Fibroblast of skin of right quadriceps (primary cell): ENCODE measurements at places on chromosomes 11 and 22.

DNA sequence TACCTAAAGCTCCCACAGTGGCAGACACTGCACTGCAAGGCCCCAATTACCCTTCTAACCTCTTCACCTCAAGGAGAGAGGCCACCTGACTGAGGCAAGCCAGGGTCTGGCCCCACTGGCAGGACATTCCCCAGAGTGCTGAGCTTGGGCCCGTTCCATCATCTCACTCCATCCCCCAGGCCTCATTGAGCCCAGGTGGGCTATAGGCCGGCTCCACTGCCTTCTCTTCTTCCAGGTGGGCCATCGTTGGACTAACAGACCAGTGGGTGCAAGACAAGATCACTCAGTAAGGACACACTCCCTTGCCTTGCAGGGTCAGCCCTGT is 19.1 kb downstream of the CDC45 start:
- DNase-seq, result no peak

DNA sequence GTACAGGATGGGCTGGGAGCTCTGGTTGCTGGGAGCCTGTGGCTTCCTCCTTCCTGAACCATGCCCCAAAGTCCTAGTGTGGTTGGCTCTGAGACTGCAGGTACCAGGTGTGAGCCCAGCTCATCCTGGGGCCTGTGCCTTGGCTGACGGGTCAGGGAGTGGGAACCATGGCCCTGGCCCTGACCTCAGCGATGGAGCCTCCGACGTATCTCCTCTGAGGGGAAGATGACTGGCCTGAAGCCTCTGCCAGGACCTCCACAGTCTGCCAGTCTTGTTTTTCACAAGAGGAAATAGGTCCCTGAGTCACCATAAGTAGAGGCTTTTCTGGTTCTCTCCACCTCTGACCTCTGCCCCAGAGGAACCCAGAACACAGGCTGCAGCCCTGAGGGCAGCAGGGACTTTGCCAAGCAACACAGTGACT is 3.4 kb downstream of the RCE1 start:
- DNase-seq, result no peak

- no peak for DNase-seq
Observed at GRCh38 chr22:21591695-21592094, 24.2 kb downstream of the UBE2L3 start.

DNA sequence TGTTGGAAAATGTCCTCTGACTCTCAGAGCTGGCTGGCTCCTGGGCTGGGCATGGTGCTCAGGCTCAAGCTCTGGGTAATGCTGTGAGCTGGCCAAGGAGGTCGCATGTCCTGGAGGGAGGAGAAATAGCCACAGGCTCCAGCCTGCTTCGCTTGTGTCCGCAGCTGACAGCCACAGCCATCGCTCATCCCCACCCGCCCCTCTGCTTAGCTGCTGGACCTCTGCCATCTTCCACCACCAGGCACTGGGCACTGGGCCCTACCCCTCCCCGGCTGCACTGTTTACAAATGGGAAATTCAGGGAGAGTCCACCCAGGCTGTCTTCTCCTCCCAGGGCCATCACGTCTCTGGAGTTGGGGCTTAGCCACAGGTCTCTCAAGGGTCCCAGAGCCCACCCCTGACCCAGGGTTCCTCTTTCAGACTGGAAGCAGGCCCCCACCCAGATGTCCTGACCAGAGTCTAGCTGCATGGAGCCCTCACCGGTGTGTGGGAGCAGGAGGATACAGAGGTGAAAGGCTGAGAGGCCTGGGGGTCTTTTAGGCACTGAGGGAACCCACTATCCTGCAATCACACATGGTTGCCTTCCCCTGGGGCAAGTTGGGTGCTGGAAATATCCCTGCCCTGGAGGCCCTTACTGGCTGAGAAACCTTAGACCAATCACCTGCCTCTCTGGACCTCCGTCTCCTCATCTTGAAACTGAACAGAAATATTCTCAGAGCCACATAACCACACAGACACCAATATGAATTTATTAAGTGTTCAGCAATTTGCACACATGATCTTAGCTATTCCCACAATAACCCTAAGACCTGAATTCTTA is 62.7 kb downstream of the CD82 start:
- peak; percentile 7 for DNase-seq

DNA sequence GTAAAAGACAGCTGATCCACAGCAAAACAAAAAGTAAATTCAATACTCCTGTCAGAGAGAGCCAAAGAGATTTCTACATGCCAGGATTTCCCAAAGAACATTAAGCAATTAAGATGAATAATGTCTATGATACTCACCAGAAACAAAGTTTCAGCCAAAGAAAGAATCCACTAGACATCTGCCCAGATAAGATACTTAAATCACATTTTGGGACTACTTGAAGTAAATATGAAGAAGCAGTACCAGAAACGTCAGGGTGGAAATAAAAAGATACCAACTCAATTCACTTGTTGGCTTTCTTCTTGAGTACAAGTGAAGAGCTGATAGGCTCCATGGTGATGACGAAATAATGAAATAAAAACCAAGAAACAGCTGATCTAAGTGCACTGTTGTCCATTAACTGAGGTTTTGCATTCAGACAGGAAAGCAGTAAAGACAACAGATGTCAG is 31.6 kb upstream of the ARHGAP32 start:
- peak; percentile 42 for DNase-seq

DNA sequence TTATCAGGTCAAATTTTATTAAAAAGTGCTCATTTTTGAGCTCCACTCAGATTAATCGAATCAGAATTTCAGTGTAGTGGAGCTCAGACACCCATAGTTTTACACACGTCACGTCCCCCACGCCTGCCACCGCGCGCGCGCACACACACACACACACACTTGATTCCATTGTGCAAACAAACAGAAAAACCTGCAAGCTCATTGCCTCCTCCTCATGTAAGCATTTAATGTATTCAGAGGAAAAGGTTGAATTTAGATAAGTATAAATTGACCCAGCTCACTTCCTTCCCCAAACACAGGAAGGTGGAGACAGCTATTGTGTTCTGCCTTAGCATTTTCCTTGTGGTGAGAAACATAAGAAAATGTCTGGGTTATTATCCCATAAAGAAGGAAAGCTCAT is 336.7 kb downstream of the LUZP2 start:
- DNase-seq, result no peak

- no peak for DNase-seq
Observed at GRCh38 chr11:117589063-117589462, 208.0 kb downstream of the DSCAML1 start.

GRCh38 chr11:83571302-83571701 is 285.1 kb upstream of the CCDC90B start:
- peak; percentile 61 for DNase-seq

GRCh38 chr22:19478045-19478900 is 720 bp downstream of the UFD1 start:
- no peak for DNase-seq

- DNase-seq, result peak; percentile 85
Observed at GRCh38 chr11:117316197-117316961, at the start of gene BACE1. TSS of gene BACE1 (minus strand) at chr11:117316256. CDS start at chr11:117315795, 461 bp downstream.

DNA sequence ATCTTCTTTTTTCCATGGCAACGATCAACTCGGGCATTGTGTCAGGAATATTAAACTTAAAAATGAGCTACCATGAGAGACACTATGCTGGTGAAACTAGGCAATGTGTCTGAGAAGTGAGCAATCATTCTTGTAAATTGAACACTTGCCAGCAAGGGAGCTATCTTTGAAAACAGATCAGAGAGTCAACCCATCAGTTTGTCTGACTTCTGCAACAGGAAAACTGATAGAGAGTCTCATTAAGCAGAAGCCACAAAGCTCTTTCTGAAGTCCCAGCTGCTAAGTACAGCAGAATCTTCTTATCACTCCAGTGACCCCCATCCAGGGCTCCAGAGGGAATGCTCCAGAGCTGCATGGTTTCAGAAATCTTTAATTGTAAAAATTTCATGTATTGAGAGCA is 114.7 kb downstream of the MSANTD4 start:
- no peak for DNase-seq

- no peak for DNase-seq
Observed at GRCh38 chr22:48835364-48835763, 992.3 kb downstream of the BRD1 start.

DNA sequence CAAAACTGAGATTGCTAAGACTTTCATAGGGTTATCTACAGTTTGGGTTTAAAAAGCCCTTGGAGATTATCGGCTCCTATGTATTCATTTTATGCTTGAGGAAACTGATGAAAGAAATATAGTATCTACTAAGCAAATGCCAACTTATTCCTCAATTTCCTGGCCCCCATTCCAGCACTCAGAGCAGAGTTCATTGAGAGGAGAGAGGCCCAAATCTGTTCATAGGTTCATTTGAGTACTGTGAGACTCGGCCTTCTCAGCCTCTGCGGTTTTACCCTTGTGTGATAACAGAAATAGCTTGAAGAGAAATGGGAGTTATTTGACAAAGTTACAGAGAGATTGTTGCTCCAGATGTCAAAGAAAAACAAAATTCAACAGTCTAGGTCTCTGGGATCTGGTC is 226.7 kb upstream of the ARHGAP42 start:
- no peak for DNase-seq

DNA sequence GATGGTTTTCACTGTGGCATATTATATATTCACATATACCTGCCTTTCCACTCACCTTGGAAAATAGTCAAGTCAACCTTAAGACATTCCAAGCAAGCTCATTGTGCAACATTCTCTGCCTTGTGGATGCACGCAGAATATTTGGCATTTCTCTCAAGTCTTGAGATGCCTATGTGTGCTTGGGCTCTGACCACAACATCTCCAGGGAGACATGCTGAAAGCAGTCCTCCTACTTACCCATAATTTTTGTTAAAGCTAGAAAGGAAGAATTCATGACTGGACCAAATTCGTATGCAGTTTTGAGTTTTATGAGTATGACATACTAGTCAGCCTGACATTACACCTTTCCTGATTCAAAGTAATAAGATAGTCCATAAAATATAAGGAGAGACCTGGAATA is 684.0 kb downstream of the OPCML start:
- peak; percentile 84 for DNase-seq

DNA sequence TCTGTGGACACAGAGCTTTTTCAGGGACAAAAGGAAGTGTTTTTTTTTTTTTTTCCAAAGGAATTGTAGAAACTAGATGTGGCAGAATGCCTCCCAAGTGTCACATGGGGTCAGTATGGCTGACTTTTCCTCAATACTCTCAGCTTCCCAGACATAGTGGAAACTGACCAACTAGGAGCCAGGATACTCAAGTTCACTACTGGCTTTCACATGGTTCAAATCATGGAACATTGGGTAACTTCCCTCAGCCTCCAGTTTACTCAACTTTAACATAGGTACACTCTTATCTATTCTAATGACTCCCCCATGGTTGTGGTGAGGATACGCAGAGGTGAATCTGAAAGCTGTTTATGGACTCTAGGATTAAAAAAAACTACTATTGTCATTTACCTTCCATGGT is 1.4 kb downstream of the SLC5A1 start:
- no peak for DNase-seq

GRCh38 chr11:45341372-45341771 is 55.2 kb upstream of the SYT13 start:
- DNase-seq, result no peak

DNA sequence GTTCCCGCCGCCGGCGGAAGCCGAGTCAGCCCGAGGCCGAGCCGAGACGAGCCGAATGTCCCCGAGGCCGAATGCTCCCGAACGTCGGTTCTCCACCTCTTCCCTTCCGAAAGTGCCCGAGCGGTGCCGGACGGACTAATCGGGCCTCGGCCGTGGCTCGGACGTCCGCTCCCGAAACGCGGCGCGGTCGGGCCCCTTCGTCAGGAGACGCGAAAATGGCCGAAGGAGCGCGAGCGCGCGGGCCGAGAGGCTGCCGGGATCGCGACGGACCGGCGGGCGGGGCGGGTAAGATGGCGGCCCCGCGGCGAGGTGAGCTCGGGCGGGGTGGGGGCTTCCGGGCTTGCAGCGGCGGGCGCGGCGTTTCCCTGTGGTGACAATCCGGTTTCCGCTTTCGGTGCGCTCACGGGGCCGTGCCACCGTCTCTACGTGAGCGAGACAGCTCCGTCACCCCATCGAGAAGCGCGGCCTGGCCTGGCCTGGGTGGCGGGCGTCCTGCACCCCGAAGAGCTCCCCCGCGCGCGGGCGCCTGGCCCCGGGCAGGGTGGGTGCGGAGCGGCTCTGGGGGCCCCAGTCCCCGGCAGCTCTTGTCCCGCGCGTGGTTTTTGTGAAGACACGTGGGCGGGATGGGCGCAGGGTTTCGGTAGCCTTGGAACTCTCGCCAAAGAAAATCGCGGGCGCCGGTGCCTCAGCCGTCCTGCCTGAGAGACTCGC is at the start of gene TMEM80:
Gene TMEM80, plus strand, starts transcription at position 279 of the 711 bp plus-strand sequence. Its CDS starts 12 bp downstream, at position 291.
- peak; percentile 98 for DNase-seq

DNA sequence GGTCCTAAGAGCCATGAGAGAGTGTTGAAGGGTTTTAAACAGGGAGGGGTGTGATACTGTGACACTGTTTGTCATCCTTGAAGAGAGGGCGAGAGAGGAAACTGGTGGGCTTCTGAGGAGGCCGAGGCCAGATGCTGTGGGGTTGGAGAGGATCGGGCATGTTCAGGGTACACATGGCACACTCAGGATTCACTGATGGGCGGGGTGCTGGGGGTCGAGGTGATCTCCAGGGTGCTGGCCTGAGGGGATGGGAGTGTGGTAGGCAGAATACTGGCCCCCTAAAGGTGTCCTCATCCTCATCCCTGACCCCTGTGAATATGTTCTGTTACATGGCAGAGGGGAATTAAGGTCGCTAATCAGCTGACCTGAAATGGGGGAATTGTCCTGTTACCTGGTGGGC is 7.3 kb downstream of the TBC1D22A start:
- DNase-seq, result no peak

GRCh38 chr11:15197696-15198095 is 83.0 kb downstream of the INSC start:
- DNase-seq, result peak; percentile 15

- DNase-seq, result peak; percentile 85
Observed at GRCh38 chr11:35077709-35078469, 61.1 kb upstream of the CD44 start.

DNA sequence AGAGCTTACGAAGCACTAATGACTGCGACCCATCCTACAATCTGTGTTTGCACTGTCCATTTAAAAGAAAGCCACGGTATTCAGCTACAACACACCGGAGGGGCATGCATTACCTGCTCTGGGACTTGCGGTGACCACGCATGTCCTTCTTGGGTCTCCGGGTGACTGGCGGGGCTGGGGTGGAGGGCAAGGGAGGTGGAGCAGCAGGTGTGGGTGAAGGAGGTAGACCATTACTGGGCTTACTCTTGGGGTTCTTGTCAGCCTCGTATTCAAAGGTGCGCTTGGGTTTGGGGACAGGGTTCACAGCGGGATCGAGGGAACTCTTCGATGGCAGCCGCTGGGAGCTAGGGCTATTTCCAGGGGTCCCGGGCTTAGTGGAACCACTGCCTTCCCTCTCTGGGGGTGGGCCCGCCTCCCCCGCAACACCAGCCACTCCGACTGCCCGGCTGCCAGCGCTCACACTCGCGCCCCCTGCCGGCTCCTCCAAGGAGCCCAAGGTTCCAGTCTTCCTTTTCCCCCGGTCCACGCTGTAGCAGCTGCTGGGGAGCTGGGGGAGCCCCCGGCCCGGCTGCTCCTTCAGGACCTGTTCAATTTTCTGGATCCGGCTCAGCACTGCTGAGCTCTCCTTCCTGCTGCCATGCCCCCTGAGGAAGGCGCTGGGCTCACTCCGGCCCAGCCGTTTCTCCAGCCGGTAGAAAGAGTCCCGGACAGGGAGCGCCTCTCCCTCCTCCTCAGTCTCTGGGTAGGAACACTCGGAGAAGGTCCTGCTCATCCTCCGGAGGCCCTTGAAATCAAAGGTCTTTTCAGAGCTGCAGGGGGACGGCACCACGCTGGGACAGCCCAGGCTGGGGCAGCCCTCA is 47.5 kb downstream of the RPL27A start:
- DNase-seq, result no peak

- DNase-seq, result peak; percentile 72
Observed at GRCh38 chr22:17830043-17830961, 56.0 kb upstream of the BID start.
